Temporal lobe (tissue), 4 donors: ENCODE measurements at places on chromosomes 4 and X. TPM values are rescaled to one million over a fixed set of nuclear protein-coding genes. Genes with fewer than 3 reads are reported as not detected.

ZFP42 gene
- total RNA-seq = not detected

CFP gene
- 0.49 TPM for total RNA-seq

UGT8 gene
- total RNA-seq = 4.9 TPM

GJB1 gene
- under 0.01 TPM for total RNA-seq

OTC gene
- under 0.01 TPM for total RNA-seq

CNGA1 gene
- 0.25 TPM for total RNA-seq

GAGE2A gene
- total RNA-seq = not detected

DNAAF6 gene
- total RNA-seq = not detected

REST gene
- 7.6 TPM for total RNA-seq

CXorf49 gene
- total RNA-seq = not detected

AWAT2 gene
- not detected for total RNA-seq

RIBC1 gene
- total RNA-seq = 0.74 TPM

TXK gene
- total RNA-seq = 0.98 TPM

PLAC8 gene
- total RNA-seq = 0.49 TPM

PNCK gene
- total RNA-seq = 27.3 TPM

GYPA gene
- total RNA-seq = 1.7 TPM

NR3C2 gene
- total RNA-seq = 5.2 TPM

GPC3 gene
- 3.7 TPM for total RNA-seq

XAGE1A gene
- total RNA-seq = not detected
